ENCODE measurements at places on chromosomes 7 and 10.

DNA sequence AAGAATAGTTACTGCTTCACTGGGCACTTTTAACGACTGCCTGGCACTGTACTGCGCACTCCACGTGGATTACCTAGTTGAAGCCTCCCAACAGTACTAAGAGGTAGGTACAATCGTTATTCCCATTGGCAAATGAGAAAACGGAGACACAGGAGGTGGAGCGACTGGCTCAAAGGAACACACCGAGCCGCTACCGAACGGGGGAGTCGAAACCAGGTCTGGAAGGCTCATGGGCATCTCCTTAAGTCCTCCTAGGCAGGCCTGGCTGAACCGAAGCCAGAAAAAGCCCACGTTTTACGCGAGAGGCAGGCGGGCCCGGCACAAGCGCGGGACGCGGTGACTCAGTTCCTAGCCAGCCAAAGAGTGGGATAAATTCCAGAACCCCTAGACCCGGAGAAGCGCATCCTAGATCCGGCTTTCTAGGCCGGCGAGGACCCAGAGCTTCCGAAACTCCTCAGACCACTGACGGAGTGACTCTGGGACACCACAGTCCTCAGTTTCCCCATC, 472 bp downstream of the PDAP1 start:
- DNase-seq = peak; percentile 74

DNA sequence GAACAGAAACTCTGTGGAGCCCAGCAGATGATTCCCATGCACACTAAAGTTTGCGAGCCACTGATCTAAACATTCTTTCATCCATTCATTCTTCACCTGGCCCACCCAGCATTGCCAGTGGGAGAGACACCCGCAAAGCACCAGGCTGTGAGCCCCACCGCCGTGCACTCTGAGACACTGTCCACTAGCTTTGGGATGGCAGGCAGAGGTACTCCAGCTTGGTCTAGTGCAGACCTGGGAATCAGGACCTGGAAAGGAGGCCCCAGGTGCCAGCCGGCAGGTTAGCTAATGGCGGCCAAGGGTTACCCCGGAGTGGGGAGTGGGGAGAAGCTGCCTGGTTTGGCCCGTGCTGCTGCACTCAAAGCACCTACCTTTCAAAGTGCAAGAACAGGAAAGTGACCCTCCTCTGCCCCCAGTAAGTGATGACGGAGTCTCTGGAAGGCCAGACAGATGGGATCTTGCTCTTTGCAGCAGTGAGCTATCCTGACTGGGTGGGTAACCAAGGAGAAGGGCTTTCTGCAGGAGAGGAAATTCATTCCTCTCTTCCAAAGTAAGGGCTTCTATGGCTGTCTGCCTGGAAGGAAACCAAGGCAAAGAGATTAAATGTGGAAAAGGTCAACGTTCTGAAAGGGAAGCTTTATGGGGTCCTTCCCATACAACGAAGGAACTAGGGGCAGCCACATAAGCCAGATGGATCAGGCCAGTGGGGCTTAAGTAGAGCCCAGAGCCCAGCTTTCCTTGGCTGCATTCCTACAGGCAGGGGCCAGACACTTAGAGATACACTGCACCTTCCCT, 74.2 kb upstream of the LRRC4 start:
- no peak for DNase-seq

- DNase-seq = no peak
Observed at GRCh38 chr10:73043319-73043718, 53.3 kb downstream of the P4HA1 start.

DNA sequence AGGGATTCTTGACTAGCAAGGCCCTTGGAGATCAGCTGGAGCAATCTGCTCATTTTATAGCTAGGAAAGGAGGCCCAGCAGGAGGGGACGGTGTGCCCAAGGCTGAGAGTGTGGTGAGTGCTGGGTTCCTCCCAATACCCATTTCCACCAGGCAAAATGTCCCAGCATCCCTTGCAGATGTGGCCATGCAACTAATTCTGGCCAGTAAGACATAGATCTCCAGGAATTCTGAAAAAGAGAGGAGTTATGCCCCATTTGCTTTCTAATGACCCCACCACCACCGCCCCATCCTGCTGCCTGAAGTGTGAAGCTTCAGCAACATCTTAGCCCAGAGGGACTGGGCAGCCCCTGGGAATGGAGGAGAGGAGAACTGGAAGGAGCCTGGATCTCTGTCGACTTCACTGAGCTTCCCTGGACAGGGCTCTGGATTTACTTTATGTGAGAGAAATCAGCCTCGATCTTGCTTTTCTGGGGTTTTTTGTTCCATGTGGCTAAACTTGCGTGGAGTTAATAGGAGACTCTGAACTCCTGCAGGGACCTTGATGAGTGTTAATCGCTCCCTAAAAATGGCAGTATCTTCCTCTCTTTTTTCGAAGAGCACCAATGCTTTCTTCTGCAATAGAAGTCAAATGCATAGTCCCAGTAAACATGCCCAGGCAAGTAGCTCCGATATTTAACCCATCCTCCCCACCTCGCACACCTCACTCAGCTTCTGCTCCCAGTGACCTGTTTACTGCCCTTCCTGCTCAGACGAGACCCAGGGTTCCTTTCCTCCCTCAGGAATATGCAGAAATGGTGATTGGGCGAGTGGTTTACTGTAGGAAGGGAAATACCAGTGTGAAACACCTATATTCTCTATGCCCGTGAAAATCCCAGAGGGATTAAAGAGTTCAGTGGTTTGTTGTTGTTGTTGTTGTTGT, 127.5 kb upstream of the GPR26 start:
- DNase-seq = no peak

- DNase-seq = no peak
Observed at GRCh38 chr7:96596120-96596826, 113.4 kb downstream of the SEM1 start.

- no peak for DNase-seq
Observed at GRCh38 chr10:78272329-78272728, 238.7 kb downstream of the RPS24 start.
